Fibroblast of lung (primary cell): ENCODE measurements at places on chromosomes 2 and 18.

DNA sequence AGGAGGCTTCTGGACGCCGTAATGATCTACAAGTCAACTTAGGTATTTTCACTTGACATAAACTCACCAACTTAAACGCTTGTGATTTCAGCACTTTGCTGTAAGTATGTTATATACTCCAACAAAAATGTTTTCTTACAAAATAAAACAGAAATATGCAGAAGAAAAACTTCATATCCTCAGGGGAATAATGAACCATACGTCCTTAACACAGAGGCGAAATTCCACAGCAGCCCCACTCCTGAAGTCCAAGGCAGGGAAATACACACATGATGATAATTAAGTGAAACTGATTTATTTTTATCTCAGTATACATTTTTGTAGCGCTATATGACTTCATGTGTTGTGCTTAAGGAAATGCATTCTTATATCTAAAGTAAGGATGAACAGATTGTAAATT, 335.4 kb upstream of the VWC2L start:
- no peak for DNase-seq

- no peak for DNase-seq
Observed at GRCh38 chr2:232871418-232871834, 1.4 kb downstream of the SNORC start.

GRCh38 chr2:120912101-120912985, 176.7 kb downstream of the GLI2 start:
- peak; percentile 91 for DNase-seq

DNA sequence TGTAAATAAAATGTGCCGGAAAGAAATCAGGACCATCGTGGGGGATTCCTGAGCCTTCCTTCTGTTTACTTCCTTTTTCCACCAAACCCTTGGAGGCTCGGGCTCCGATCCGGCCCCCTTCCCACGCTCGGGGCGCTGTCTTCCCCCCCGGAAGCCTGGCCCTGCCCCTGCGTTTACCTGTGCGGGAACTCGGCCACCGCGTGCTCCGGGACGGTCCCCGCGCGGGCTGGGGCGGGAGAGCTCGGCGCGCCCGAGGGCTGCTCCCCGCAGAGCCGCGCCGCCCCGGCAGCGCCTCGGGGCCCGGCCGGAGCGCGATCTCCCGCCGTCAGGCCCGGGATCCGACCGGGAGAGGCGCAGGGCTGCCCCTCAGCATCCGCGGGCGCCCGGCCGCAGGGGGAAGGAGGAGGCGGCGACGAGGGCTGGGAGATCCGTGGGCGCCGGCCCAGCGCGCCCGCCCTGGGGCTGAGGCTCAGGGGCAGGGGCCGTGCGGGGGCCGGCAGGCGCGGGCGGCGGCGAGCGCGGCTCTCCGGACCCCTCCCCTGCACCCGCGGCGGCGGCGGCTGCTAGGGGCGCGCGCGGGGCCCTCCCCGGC, 435 bp downstream of the ADCY3 start:
- DNase-seq: peak; percentile 11

GRCh38 chr18:64401268-64402060, 252.6 kb upstream of the LINC00305 start:
- DNase-seq: no peak

- no peak for DNase-seq
Observed at GRCh38 chr2:229695961-229696360, 18.4 kb downstream of the DNER start.

DNA sequence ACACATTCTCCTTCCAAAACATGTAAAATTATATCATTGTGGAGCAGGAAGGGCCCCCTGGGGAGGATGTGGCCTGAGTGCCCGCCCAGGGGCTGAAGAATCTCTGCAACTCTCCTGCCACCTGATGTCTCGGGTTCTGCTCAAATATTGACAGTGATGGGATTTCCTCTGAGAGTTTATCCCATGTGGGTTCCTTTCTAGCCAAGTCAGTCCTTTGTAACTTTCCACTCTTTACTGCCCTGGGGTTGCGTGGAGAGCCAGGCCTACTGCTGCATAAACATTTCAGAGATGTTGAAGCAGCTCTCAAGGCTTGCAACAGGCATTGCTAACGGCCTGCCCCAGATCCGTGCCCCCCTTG, 4.0 kb upstream of the RAB17 start:
- no peak for DNase-seq
